Sigmoid colon (tissue), 7 donors: ENCODE measurements at places on chromosomes 12 and 14. TPM values are rescaled to one million over a fixed set of nuclear protein-coding genes. Genes with fewer than 3 reads are reported as not detected.

DNA sequence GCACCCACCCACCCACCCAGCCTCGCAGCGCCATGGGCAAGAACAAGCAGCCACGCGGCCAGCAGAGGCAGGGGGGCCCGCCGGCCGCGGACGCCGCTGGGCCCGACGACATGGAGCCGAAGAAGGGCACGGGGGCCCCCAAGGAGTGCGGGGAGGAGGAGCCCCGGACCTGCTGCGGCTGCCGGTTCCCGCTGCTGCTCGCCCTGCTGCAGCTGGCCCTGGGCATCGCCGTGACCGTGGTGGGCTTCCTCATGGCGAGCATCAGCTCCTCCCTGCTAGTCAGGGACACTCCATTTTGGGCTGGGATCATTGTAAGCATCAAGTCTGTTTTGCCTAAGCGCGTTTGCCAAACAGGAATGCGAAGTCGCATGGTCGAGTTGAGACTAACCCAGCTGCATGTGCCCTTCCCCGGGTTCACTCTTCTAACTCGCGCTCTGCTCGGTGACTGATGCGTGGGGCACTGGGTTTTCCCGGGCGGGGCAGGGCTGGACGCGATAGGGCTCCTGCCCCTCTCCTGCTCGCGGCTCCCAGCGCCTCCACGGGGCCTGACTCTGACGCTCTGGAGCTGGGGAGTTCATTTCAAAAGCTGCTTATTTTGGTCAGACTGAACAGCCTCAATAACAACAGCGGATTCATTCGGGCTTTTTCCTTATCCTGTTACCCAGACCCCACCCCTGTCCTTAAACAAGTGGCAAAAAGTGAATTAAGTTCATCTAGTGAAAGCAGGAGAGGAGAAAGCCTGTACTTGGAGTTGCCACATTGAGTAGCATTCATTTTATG lies 458 bp downstream of the SSPN start:
- H3K36me3 ChIP-seq, result no peaks in the 10 kb centered on the region
- no peaks in the 10 kb centered on the region for H3K27me3 ChIP-seq
- H3K4me1 ChIP-seq, result no peaks in the 10 kb centered on the region
- peak overlapping the region; percentile 92 for H3K27ac ChIP-seq
- DNase-seq, result peak; percentile 81
- peak overlapping the region; percentile 70 for H3K4me3 ChIP-seq

DNA sequence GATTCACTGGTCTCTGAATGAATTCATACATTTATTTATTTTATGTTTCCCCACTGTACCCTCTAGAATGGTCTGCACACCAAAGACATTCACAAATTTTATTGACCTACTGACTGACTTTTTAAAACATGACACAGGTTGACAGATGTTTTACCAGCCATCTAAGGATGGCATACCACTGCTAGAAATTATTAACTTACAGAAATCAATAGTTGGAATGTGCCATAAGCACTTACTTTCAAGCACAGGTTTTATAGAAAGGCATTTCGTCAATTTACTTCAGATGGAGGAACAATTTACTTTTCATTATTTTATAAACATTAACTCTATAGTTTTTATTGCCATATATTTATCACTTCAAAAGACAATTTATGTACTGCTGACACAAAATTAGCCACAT lies 448.7 kb upstream of the FBXO33 start:
- no peak overlapping the region for H3K4me3 ChIP-seq
- H3K27ac ChIP-seq, result no peak overlapping the region
- DNase-seq, result no peak
- no peaks in the 10 kb centered on the region for H3K4me1 ChIP-seq
- no peaks in the 10 kb centered on the region for H3K27me3 ChIP-seq

Gene CLSTN3
- 12.6 TPM for total RNA-seq

Gene SYNE2
- 40.7 TPM for total RNA-seq

DNA sequence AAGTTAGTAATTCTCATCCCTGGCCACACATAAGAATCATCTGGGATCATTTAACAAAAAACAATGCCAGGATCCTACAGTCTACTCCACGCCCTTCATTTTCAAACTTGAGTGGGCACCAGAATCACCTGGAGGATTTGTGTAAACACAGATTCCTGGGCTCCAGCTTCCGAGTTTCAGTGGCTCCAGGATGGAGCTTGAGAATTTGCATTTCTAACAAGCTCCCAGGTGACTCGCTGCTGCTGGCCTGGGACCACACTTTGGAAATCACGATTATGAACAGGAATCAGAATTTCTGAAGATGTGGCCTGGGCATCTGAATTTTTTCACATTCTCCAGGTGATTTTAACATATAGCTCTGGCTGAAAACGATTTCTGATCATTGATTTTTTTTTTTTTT lies 234.8 kb downstream of the CACNA1C start:
- H3K36me3 ChIP-seq, result no peaks in the 10 kb centered on the region
- H3K27ac ChIP-seq, result peak overlapping the region; percentile 77
- H3K27me3 ChIP-seq, result no peaks in the 10 kb centered on the region
- DNase-seq, result no peak
- H3K4me3 ChIP-seq, result no peak overlapping the region
- H3K4me1 ChIP-seq, result peaks cover 92% of the 10 kb centered on the region

Gene KLRC2
- not detected for total RNA-seq
